ENCODE measurements at places on chromosomes 4 and X.

- DNase-seq: no peak
Observed at GRCh38 chrX:102979536-102979935, 42.5 kb downstream of the RAB40AL start.

- no peak for DNase-seq
Observed at GRCh38 chr4:4810778-4811177, 48.7 kb upstream of the MSX1 start.

GRCh38 chrX:10618961-10619360 is 1.4 kb downstream of the MID1 start:
- DNase-seq: no peak

DNA sequence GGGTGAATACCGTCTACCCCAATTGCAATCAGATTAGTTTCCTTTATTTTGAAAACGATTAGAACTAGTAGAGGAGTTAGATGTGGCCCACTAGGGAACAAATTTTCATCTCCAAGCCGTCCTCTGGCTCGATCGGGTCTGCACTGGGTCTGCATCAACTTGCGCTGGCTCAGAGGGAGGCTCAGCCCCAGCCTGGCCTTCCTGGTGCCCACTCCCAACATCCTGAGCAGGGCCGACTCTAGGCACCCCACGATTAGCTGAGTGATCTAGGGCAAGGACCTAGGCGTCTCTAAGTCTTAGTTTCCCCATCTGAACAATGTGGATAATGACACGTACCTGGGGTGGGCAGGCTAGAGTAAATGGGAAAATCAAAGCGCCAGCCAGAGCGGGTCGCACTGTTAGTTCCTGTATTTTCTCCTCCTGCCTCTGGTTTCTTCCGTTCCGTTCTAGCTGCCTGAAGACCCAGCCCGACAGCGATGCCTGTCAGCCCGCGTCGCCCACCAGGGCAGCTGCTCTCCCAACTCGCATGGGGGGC is 7.7 kb upstream of the HAND2 start:
- no peak for DNase-seq

- DNase-seq: no peak
Observed at GRCh38 chr4:21130606-21131005, 430.3 kb downstream of the PACRGL start.

- DNase-seq: no peak
Observed at GRCh38 chrX:130885996-130886395, 17.0 kb downstream of the ENOX2 start.

DNA sequence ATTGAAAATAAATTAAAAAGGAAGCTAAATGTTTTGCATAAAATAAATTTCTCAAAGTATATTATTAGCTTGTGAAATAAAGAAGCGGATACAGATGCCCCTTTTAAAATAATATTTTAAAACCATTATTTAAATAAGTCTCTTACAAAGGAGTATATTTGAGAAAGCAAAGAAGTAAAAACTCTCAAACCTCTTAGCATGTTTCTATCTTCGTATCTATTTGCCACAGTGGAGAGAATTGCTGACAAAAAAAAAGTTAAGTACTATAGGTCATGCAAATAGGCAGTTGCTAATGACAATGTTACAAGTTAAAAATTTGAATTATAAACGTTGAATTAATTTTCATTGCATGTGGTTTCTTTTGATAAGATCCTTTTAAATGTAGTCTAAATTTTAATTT is 44.5 kb upstream of the PDGFRA start:
- DNase-seq: no peak

DNA sequence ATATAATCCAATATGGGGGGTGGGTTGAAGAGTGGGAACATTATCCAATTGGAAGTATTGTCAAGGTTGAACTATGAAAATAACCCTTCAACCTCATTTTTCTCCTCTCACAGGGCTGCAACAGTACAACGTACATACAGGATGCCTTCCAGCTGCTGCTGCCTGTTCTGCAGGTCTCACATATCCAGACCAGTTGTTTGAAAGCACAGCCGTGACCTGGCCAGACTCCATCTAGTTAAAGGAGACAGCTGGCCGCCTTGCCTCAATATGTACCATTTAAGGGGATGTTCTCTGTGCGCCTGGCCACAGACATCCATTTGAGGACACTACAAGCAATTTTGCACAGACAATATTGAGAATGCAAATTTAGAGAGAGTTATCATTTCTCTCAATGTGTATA is 75.7 kb downstream of the FAM114A1 start:
- no peak for DNase-seq
